ENCODE measurements at places on chromosomes 12 and 14.

- DNase-seq, result no peak
Measured at GRCh38 chr14:51182131-51182565, 57.9 kb upstream of the TMX1 start.

GRCh38 chr12:51405801-51406207 is 14.6 kb upstream of the GALNT6 start:
- no peak for DNase-seq

- DNase-seq, result no peak
Measured at GRCh38 chr12:69569236-69569635, 16.0 kb upstream of the CCT2 start.

DNA sequence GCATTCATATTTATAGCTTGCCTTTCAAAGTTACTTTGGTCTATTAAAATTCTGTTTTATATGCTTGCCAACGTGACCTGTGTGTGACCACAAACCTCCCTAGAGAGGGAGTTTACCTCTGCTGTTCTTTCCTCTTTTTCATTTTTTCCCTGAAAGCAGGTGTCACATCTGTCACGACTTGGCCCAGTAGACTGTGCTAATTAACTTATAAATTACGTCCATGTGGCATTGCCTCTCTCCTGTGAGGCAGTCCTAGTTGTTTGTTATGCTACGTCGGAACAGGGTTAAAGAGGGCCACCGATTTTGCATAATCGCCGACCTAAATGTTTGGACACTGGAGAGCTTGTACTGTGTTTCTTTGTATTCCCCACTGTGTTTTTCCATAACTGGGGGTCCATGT is 343.9 kb upstream of the FLRT2 start:
- DNase-seq, result no peak

- no peak for DNase-seq
Measured at GRCh38 chr12:4089121-4089606, 184.4 kb upstream of the CCND2 start.

DNA sequence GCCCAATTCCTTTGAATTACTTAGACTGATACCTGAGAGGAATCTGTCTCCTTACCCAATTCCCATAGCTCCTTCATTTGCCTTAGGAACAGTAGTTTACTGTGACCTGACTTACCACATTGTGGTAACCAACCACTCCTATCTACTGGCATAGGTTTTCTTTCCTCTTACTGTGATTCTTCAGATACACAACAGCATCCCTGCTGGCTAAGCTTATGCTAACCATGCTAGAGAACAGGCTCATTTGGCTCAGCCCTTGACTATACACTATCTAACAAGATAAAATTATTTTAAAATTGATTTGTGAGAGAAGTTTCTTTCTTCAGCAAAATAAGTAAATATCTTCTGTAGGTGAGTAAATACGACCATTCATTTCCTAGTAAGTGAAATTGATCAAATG is 320.4 kb upstream of the DDHD1 start:
- no peak for DNase-seq

DNA sequence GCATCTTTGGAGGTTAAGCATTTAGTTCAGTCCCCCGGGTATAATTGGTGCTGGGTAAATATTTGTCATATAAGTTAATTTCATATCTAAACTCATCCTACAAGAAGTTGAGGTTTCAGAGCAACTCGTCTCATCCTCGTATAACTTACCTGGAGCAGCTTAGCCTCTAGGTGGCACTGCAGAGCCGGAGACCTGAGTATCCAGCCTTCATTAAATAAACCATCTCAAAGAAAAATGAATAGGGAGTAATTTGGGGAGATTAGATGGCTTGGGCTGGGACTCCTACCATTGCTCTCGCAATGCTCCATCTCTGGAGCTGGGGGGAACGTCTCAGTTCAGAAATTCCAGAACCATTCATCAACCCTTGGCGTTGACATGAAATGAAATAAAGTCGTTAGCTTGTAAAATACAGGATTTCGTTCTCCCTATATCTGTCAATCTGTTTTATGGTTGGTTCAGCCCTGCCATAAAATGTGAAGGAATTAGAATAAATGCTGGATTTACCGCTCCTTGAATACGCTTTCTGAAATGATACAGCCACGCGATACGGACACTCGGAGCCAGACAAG is 122.9 kb upstream of the TMEM132D start:
- no peak for DNase-seq

GRCh38 chr14:64218344-64219240 is 75.6 kb downstream of the ESR2 start:
- no peak for DNase-seq

GRCh38 chr14:94648801-94649200 is 36.6 kb downstream of the SERPINA3 start:
- DNase-seq, result no peak

DNA sequence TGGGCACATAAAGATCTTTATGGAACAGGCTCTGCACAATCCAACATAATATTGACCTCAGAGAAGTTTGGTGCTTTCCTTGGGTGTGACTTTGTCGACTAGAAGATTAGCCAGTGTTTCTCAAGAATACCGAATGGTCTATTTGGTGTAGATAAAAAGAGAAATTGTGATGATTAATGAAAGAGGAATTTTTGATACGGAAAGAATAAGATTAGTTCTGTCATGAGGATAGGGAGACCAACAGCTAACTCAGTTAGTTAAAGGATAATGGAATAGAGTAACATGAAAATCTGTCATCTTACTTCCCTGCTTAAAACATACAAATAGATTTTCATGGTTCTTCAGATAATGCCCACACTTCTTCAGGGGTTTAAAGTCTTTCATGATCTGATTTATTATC is 24.2 kb downstream of the PTPRO start:
- DNase-seq, result no peak

DNA sequence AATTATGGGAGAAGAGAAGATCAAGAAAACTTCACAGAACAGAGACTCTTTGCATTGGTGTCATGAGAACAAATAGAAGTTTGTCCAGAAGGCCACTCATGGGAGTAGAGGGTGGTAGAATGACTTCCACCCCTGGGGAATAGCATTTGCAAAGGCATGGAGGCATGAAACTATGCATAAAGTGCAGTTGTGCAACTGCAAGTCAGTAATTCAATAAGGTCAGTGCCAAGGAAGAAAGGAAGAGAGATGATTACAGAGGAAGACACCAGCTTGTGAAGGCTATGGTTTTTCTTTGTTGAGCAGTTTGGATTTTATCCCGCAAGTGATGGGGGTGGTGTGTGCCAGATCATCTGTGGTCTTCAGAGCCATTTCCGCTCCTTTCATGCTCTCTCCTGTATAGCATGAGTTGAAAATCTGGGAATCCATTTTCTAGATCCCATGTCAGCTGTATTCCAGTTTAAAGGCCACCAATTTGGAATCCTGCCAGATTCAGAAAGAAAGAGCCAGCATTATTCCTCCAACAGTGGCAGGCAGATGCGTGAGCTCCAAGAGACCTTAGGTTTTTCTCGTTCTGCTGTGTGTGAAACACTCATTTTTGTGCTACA is 67.6 kb upstream of the GRIN2B start:
- no peak for DNase-seq

- DNase-seq, result no peak
Measured at GRCh38 chr12:15522574-15523187, 200.4 kb downstream of the PTPRO start.

DNA sequence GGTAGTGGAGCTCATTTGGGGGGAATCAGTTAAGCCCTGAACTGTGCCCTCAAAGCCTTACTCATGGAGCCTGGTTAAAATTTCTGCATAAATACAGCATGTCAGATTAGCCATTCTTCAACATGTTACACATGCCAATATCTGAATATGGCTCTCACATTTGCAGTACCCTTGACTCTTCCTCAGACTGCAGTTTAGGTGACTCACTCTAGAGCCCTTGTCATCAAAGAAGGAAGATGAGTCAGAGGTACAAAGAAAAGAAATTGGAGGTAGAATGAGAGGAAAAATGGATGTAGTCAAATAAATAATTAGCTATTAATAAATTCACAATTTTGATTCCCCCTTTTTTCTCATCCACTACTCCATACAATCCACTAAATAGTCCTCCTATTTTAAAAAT is 23.6 kb upstream of the OR4K2 start:
- DNase-seq, result no peak
